MV-4-11 (cell line): ENCODE measurements at places on chromosomes 6 and 20.

- no peak for DNase-seq
These were observed 133.4 kb upstream of the KCNG1 start for GRCh38 chr20:51156041-51156982.

DNA sequence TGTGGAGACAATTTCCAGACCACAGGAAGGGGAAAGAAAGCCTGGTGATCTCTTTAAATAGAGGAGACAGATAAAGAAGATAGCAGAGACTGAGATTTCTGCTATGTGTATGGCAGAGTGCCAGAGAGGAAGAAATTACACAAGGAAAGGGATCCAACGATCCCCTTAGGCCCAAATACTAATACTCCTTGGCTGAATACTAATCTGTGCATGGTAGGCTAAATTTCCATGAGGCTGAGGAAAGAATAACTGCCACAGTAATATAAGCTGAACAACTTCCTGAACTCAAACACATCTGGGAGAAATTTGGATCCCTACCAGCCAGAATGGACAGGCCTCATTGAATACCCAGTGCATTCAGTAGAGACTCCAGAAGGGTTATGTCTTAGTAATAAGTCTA lies 83.3 kb upstream of the TNFAIP3 start:
- no peak for DNase-seq

GRCh38 chr20:40766790-40767614 lies 78.0 kb upstream of the MAFB start:
- no peak for DNase-seq

DNA sequence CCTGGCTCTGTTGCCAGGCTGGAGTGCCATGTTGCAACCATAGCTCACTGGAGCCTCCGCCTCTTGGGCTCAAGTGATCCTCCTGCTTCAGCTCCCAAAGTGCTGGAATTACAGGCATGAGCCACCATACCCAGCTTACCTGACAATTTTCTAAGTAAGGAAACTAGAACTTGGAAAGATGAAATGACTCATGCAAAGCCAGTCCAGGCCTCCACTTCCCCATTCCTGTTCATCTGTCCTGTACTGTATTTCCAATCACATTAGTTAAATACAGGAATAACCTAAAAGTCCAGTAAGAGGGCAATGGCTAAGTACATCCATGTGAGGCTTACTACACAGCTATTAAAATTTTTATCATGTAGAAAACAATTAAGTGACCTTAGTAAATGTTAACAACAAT lies 8.3 kb upstream of the ADGB start:
- peak; percentile 10 for DNase-seq

- DNase-seq = no peak
These were observed 20.8 kb downstream of the DAAM2 start for GRCh38 chr6:39812853-39813533.

- DNase-seq = no peak
These were observed 1.5 kb upstream of the NEDD9 start for GRCh38 chr6:11233673-11234573.

- DNase-seq = peak; percentile 52
These were observed 141.5 kb upstream of the AGPAT4 start for GRCh38 chr6:161415302-161415855.

DNA sequence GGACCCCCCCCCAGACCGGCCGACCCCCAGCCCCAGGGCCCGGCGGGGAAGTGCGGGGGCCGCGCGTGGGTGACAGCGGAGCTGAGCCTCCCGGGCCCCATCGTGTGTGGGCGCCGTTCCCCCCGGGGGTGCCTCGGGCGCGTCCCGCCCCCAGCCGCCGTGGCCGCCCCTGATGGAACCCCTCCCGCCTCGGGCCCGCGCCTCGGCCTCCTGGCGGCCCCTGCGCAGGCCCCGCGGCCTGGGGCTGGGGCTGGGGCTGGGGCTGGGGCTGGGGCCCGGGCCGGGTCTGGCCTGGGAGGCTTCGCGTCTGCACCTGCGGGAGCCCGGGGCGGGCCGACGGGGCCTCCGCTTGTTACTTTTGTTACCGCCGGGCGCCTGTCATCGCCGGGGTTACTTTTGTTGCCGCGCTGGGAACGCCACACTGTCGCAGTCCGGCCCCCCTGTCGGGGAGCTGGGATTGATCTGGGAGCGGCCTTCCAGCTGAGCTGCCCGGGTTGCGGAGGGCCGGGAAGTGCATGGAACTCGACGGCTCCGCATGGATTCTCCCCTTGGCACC lies 598 bp downstream of the OGFR start:
- no peak for DNase-seq

DNA sequence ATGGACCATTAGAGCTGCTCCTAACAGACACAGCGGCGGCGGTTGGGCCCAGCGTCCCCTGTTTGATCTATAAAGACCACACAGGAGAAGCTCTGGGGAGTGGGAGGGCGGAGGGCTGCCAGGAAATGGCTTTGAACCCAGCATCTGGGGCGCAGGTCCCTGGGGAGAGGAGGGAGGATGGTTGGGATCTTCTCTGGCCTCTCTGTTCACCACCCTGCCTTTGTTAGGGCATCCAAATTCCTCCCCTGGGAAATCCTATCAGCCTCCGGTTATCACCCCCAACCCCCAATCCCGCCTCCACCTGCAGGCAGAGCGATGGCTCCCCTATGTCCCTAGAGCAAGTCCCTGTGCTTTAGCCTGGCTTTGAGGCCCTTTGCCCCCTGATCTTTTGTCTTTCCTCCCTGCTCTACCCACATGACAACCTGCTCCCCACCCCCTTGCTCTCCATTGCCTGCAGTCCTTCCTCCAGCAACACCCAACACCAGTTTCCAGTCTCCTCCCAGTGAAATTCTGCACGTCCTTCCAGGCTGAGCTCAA lies 7.1 kb downstream of the XKR7 start:
- DNase-seq = no peak

- DNase-seq = no peak
These were observed 1.3 kb upstream of the SPEF1 start for GRCh38 chr20:3782597-3782996.

GRCh38 chr6:160734627-160735026 lies 32.6 kb downstream of the PLG start:
- DNase-seq = no peak

DNA sequence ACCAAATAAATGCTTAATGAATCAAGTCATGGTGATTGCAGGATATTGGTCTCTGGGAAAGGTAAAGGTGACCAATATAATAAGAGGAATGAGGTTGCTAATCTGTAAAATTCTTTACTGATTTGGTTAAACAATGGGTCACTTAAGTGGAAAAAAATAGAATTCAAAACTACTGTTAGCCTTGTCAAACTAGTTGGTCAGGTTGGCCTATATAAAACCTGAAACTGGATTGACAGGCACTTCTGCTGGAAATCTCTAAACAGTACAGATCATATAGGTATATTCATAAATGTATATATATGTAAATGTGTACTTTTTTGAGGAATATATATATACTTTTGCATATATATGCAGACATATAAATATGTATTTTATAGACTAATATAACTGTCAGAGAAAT lies 19.7 kb downstream of the PLCB4 start:
- DNase-seq = no peak

- DNase-seq = peak; percentile 95
These were observed 47.8 kb downstream of the SHLD1 start for GRCh38 chr20:5797843-5798462.

- peak; percentile 56 for DNase-seq
These were observed 26.9 kb downstream of the RRAGD start for GRCh38 chr6:89385156-89385667.

GRCh38 chr6:142210606-142211005 lies 63.5 kb downstream of the VTA1 start:
- no peak for DNase-seq

- no peak for DNase-seq
These were observed 52.4 kb downstream of the DSTN start for GRCh38 chr20:17622086-17622850.

GRCh38 chr6:3446184-3446583 lies 10.7 kb downstream of the SLC22A23 start:
- DNase-seq = no peak

- no peak for DNase-seq
These were observed 625.5 kb downstream of the CDH26 start for GRCh38 chr20:60583741-60584140.

GRCh38 chr6:30450548-30450908 lies 38.8 kb upstream of the HLA-E start:
- DNase-seq = no peak

- DNase-seq = no peak
These were observed 244.6 kb downstream of the GJA1 start for GRCh38 chr6:121680058-121680457.
